ENCODE measurements at places on chromosomes 5 and 9.

DNA sequence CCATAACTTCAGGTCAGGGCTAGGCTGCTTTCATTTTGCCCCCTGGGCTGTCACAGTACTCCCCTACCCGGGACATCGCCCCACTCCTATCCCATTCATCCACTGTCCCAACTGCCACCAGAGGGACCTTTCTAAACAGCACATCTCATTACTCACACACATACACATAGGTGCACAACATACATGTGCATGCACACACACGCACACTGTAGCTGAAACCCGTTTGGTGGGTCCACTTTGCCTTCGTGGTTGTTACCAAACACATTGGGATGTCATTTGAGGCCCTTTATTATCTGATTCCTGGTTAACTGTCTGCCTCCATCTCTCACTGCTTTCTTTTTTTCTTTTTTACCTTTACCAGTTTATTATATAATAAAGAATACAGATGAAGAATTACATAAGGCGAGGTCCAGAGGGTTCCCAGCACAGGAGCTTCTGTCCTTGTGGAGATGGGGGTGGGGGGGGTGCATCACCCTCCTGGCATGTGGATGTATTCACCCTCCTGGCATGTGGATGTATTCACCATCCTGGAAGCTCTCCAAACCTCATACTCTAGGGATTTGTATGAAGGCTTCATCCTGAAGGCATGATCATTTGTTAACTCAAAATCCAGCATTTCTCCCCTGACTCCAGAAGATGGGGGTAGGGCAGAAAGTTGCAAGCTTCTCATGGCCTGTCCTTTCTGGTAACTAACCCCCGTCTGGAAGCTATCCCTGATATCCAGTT lies 186.0 kb downstream of the GOLPH3 start:
- no peak for DNase-seq

DNA sequence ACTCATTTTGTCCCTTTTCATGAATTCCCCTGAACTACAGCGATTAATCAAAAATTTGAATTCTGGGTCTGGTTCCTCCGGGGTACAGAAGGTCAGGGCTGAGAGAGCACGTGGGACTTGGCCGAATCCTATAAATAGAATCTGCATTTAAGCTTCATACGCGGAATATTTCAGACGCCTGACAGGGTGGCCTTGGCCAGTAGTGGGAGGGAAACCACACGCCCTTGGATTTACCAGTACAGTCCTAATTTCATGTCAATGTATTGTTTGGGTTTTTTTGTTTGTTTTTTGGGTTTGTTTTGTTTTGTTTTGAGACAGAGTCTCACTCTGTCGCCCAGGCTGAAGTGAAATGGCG lies 21.5 kb upstream of the NIPBL start:
- no peak for DNase-seq

DNA sequence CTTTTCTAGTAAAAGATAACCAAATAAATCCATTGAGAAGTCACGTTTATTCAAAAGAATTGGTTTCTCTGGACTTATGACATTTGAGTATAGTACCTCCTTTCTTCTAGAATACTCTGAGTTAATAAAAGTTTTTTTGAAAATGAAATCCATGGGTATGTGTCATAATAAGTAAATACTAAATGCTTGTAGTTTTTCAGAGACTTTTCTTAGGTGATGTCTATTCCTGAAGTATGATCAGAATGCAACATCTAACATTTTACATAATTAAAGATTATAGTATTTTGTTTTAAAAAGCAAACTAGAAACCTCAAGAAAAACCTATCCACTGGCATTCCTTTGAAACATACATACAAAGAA lies 63.2 kb downstream of the NFIB start:
- DNase-seq = no peak

- no peak for DNase-seq
Measured at GRCh38 chr9:4116723-4117460, 183.0 kb downstream of the GLIS3 start.
